ENCODE measurements at places on chromosomes 5 and 9. TPM values are rescaled to one million over a fixed set of nuclear protein-coding genes. Genes with fewer than 3 reads are reported as not detected.
A peak's percentile ranks its signal among the peaks of the same experiment; 100 is the strongest.

GRCh38 chr9:94083384-94083783 is 880 bp upstream of the PTPDC1 start:
- no peak for DNase-seq

DNA sequence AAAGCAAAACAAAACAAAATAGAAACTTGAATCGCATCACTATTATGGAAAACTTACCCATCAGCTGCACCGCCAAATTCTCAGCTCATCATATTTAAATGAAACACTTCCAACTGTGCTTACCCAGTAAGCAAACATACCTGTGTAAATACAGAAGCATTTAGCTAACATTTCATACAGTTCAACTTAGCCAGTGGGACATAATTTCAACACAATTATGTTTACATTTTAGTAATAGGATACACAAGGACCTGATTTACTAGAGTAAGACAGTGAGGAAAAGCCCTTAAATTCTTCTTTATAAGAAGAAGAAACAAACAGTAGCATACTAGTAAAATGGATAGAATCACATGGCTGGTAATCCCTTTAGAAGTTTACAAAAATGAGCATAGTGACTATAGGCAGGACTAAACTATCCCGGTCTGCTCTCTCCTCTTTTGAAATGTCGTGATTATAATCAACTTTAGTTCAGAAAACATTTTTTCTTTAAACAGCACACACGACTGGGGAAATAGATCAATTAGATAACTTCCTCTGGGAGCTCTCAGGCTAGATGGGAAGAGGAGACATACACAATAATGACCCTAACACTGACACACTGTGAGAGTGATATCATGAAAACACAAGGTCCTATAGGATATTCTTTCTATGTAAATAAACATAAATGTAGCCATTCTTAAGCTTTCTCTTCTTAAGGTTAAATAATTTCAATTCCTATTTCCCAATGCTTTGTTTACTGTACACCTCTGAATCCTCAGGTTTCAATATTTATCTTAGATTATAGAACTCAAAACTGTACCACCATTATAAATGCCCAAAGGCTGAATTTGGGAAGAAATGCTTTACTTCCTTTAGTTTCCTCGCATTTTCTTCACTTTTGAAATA is 15.9 kb upstream of the CDC20B start:
- no peak for DNase-seq

DNA sequence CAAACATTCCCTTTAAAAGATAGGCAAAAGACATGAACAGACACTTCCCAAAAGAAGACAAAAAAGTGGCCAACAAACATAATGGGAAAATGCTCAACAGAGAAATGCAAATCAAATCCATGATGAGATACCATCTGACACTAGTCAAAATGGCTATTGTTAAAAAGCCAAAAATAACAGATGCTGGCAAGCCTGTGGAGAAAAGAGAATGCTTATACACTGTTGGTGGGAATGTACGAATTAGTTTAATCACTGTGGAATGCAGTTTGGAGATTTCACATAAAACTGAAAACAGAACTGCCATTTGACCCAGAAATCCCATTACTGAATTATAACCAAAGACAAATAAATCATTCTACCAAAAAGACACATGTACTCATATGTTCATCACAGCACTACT is 58.3 kb upstream of the WDR41 start:
- DNase-seq: no peak

IFNB1 gene
- polyA plus RNA-seq: not detected

DNA sequence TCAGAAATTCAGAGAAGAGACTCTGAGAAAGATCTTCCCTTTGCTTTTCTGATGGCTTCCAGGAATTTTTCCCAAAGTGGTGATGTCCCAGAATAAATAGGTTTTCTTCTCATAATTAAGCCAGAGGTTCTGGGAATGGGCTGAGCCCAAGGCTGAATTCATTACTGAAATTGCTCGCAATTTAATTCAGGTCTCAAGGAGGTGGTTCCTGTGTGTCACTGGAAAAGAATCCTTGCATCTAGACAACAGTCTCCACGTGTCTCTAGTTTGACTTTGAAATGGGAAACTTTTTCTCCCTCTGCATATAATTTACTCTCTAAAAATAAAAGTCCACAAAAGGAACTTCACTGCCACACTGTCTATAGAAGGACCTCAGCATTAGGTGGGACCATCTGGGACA is 27.8 kb upstream of the STX17 start:
- no peak for DNase-seq

DNA sequence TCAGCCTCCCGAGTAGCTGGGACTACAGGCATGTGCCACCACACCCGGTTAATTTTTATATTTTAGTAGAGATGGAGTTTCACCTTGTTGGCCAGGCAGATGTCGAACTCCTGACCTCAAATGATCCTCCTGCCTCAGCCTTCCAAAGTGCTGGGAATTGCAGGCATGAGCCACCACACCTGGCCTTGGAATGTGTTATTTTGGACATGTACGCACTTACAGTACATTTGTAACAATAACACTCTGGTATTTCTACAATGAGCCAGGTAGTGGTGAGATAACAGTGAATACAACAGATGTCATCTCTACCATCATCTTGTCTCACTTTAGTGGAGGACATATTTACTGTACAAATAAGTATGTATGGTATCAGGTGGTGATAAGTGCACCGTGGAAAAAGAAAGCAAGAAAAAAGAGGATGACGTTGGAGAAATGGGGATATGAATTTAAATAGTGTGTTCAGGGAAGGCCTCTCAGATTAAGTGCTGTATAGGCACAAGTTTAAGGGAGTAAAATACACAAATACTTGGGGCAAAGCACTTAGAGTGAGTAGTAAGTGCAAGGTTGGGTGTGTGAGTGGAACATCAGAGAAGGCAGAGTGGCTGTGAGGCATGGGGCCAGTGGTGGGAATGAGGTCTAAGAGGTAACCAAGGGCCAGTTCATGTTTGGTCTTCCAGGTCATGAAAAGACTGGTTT is 100.1 kb downstream of the CDC42SE2 start:
- DNase-seq: no peak

DNA sequence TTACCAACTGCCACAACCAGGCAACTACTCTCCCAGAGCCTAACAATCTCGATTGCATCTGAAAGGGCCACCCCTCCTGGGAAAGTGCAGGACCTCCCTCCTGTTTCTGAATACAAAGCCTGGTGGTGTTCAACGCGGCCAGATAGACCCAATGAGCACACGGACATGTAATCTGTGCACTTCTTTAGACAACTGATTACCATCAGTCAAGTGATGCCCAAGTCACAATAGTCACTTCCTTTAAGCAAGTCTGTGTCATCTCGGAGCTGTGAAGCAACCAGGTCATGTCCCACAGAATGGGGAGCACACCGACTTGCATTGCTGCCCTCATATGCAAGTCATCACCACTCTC is 739 bp downstream of the C9orf72 start:
- peak; percentile 34 for DNase-seq

DNA sequence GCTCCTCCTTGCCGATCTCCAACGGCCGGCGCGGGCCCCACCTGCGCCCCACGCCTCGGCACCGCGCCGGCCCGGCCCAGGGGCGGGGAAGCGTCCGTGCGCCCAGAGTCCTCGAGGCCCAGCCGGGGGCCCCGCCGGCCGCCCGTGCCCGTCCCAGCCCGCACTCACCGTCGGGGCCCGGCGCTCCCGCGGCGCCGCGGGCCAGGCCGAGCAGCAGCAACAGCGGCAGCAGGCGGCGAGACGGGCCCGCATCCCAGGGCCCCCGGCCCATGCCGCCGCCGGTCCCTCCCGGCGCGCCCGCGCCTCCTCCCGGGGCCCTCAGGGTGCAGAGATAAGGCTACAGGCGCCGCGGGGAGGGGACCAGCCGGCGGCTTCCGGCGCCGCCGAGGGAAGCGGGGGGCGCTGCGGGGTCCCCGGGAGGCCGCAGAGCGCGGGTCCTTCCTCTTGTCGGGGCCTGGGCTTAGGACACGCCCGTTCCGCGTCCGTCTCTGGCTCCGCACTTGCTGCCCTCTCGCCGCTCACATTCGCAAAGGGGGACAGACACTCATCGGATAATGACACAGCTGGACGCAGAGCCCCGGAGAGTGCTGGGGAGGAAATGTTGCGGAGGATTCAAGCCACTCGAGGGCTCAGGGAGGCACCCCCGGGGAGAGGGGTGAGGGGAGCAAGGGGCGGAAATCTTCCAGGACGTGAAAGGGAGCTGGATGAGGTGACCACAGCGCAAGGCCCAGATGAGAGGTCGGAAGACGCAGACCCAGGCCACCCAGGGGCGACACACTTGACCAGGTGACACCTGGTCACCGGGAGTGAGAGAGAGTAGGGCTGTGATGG is at the start of gene SUSD1:
Gene SUSD1 (minus strand): TSS at position 333 of the 831 bp plus-strand sequence. CDS start 62 bp downstream, at position 271.
- DNase-seq: peak; percentile 35

GRCh38 chr5:150328515-150328914 is 25.8 kb upstream of the ARSI start:
- DNase-seq: no peak

TAF11L5 gene
- polyA plus RNA-seq: not detected

DNA sequence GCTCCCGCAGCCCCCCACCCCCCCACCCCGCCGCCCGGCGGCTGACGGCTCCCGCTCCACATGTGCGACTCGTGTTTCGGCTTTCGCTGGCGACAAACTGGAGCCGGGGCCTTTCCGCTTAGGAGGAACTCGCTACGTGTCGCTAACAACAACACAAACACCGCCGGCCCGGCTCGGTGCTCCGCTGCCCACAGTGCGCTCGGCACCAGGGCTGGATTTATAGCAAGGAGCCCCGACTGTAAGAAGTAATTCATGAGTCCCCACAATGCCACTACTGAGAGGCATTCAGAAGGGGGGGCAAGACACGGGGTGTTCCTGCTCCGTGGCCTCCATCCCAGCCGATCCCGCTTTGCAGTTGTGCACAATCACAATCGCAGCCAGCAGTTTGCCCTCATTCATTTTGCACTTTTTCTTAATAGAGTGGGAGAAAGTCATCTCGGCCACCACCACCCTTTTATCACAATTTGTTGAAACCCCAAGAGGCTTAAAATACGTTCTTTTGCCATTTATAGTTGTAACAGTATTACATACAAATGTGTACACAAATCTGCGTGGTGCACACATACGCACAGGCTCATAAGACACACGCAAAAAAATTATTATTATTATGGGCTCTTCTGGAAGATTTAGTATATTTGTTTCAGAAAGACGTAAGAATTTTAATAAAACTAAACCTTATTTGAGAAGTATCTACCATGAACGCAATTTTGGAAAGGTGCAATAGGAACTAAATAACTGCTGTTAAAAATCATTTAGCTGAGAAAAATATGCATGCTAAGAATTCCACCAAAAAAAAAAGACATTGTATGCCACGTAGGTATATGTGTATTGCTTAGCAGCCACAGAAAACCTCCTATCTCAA is 48.1 kb downstream of the EBF1 start:
- peak; percentile 86 for DNase-seq

TSSK1B gene
- polyA plus RNA-seq: not detected

- no peak for DNase-seq
These were observed 90.8 kb downstream of the HRH2 start for GRCh38 chr5:175748650-175749049.

- no peak for DNase-seq
These were observed 27.4 kb downstream of the PTPA start for GRCh38 chr9:129138476-129139232.

GRCh38 chr9:131043087-131043486 is 34.1 kb downstream of the LAMC3 start:
- no peak for DNase-seq

PCA3 gene
- polyA plus RNA-seq: 0.98 TPM
